ENCODE measurements at places on chromosomes 6 and 20.

DNA sequence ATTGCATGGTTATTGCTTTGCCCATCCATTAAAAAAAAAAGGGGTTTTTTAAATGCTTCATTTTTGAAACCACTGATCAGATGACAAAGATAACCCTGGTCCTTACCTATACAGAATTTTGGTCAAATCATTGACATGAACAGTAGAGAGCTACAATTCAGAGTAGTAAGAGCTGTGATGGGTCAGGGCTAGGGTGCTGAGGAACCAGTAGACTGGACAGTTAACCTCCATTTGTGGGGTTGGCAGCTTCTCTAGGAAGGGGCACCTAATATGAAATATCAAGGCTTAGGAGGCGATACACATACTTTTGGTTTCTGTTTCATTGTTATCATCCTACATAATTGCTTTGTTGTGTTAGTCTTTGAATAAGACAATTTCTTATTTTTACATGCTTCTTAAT is 55.1 kb downstream of the ORC3 start:
- DNase-seq, result peak; percentile 17

GRCh38 chr6:1055015-1055921 is 256.6 kb upstream of the FOXQ1 start:
- DNase-seq, result no peak

GRCh38 chr6:37517411-37517812 is 17.7 kb upstream of the CCDC167 start:
- peak; percentile 94 for DNase-seq

GRCh38 chr6:42201382-42201781 is 6.6 kb upstream of the GUCA1B start:
- DNase-seq, result no peak

GRCh38 chr6:153101461-153101860 is 29.6 kb downstream of the RGS17 start:
- no peak for DNase-seq

- no peak for DNase-seq
Observed at GRCh38 chr6:17851720-17852161, 135.7 kb downstream of the KIF13A start.
